ENCODE measurements at places on chromosomes 2 and 18.

DNA sequence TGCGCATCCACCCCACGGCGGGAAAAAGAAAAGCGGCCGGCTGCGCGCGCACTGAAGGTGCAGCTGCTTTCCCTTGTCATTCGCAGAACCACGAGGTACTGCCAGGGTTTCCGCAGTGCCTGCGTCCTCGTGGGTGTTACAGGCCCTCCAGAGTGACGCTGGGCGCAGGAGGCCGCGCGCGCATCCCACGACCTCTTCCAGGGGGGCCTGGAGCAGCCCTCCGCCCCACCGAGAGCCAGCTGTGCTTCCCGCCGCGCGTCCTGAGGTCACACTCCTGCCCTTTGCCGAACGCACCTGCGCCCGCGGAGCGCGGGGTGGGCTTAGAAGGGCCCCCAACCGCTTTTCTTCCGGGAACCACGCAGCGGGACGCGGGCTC, 378 bp upstream of the IAH1 start:
- no peak for DNase-seq

- no peak for DNase-seq
These were observed 11.8 kb downstream of the CNDP2 start for GRCh38 chr18:74507927-74508326.

DNA sequence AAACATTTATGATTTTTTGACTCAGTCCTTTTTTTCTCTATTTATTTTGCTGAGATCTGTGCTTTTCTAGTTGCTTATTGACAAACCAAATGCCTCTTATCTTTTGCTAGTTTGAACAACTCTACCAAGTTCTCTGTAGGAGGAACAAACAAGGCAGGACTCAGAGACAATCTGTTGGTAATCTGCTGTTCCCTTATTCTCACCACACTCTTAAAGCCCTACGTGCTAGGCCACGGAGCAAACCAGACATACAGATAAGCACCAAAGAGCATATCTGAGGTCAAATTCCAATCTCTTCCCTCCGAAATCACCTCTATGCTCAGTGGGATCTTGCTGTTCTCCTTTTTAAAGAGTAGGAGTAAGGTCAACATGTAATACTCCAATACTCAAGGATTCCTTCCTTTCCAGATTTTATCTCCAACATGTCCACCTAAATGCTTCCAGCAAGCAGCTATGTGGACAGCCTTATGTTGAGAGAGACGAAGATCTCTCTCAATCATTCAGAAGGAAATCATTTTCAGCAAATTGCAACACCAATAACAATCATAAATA, 18.4 kb downstream of the FN1 start:
- no peak for DNase-seq

DNA sequence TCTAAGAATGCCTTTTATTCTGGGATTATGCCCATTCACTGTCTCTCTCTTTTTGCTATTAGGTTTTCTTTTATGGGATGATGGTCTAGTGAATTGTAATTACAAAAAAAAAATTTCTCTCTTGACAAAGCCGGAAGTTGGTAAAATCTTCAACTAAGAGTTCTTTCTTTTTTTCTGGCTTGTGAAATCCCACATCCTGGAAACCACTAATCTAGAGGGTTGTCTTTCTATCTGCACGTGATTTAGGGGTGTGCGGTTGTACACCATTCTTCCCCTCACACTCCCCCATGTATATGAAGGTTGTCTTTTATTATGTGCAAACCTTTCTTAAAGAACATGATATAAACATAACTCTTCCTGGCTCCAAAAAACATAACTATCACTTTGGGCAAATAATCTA, 52.0 kb downstream of the GATA6 start:
- no peak for DNase-seq

GRCh38 chr2:238476258-238476657, 49.5 kb downstream of the ASB1 start:
- no peak for DNase-seq

GRCh38 chr2:111909079-111909478, 10.7 kb downstream of the MERTK start:
- no peak for DNase-seq

- DNase-seq: no peak
These were observed 142.9 kb upstream of the ZSWIM2 start for GRCh38 chr2:186991766-186992417.

GRCh38 chr2:143856978-143857377, 662.9 kb downstream of the ZEB2 start:
- no peak for DNase-seq

DNA sequence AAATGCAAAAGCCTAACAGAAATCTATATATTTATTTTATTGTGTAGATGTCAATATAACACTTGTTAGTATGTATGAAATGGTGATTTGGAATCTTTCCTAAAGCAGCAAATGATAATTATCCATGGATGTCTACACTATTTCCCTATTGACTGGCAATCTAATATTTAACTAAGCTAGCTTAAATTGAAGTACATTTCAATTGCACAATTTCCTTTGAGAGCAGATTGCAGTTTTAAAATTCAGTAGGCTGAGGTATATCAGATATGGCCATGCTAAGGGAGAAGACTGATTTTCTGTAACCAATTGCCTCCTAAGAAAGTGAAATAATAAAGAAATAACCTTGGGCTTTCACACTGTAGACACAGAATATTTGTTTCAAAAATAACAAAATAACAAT, 90.1 kb upstream of the KCNJ3 start:
- no peak for DNase-seq

DNA sequence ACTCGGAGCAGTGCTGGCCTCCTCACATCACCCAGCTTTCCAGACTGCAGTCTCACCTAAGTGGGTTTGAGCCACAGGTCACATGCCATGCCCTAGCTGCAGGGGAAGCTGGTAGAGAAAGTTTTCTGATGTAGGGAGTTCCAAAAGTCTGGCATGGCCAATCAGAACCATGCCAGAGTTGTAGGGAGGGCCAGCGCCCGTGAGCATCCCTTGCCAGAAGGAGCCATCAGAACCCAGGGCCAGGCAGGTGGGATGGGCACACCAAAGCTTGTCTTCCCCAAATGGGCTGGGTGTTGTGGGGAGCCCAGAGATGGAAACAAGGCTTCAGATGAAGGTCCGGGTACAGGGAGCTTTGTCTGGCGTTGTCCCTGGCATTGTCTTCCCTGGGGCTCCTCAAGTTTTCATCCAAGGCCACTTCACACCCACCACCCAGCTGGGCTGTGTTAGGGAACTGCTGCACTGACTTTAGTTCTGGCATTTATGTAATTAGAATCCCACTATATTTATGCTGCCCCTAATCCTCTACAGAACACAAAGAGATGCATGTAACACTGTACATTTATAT, 247.9 kb downstream of the KLHL29 start:
- DNase-seq: no peak

- no peak for DNase-seq
These were observed 55.9 kb downstream of the ICOS start for GRCh38 chr2:203992509-203992908.

GRCh38 chr2:201148434-201148990, 32.5 kb downstream of the CFLAR start:
- no peak for DNase-seq

- DNase-seq: no peak
These were observed 52.8 kb downstream of the HYCC2 start for GRCh38 chr2:201018636-201019035.

DNA sequence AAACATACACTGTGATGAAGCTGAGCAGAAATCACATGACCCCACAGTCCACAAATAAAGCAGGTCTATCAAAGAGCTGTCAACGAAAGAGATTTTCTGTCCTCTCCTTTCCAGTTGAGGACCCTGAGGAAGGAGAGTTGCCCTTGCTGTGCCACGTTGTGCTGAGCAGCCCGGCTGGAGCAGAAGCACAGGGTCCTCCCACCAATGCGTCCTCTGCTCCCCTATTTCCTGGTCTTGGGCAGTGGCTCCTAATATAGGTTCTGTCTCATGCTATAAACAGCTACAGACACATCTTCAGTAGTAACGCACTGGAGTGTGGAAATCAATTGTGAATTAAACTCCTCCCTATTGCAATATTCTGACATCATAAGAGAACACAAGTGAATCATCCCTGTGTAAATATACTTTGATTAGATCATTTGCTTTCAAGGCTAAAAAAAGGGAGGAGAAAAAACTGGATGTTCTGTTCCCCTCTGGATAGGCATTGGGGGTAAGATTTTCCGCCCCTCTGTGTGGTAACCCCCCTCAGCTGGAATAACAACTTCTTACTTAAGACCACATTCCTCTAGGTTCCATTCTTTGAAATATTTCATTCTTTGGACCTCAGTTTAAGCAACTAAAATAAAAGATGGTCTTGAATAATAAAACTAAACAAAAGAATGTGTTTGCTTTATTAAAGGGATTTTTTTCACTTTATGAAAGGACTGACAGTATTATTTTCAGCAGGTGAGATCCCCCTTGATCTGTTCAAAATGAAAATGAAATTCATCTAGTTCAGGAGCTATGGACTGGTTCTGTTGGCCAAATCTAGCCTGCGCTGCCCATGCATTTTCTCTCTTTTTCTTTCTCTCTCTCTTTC, 8.3 kb upstream of the RHOB start:
- no peak for DNase-seq

DNA sequence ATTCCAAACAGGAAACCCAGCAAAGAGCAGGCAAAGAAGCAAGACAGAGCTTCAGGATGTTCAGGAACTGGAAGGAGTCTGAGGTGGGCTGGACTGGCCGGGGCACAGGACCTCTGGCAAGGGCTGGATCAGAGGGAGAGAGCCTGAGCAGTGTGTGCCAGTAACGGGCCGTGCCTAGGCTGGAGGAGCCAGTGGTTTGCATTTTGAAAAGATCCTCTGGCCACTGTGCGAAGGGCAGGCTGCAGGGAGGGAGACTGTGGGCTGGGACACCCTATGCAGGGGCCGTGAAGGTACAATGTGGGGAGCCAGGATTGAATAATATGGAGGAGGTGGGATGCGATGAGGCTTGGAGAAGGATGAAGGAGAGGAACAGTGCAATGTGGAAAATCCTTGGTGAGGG, 6.2 kb upstream of the SDC1 start:
- peak; percentile 9 for DNase-seq

- no peak for DNase-seq
These were observed 11.6 kb upstream of the MRPL19 start for GRCh38 chr2:75634945-75635344.

DNA sequence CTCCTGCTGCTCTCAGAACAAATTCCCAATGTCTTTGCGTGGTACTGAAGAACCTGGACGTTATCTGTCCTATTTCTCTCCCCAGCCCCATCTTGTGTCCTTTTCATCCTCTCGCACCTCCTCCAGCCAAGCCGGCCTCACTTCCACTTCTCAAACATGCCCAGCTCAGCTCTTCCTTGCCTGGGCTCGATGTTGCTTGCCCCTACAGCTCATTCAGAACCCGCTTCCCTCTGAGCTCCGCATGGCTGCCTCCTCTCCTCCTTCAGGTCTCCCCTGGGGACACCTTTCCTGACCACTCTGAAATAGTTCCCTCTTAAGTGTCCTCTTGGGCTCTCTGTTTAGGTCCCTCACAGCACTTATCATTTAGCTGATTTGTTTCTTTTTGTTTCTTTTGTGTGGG, 6.7 kb upstream of the SMARCAL1 start:
- DNase-seq: no peak

DNA sequence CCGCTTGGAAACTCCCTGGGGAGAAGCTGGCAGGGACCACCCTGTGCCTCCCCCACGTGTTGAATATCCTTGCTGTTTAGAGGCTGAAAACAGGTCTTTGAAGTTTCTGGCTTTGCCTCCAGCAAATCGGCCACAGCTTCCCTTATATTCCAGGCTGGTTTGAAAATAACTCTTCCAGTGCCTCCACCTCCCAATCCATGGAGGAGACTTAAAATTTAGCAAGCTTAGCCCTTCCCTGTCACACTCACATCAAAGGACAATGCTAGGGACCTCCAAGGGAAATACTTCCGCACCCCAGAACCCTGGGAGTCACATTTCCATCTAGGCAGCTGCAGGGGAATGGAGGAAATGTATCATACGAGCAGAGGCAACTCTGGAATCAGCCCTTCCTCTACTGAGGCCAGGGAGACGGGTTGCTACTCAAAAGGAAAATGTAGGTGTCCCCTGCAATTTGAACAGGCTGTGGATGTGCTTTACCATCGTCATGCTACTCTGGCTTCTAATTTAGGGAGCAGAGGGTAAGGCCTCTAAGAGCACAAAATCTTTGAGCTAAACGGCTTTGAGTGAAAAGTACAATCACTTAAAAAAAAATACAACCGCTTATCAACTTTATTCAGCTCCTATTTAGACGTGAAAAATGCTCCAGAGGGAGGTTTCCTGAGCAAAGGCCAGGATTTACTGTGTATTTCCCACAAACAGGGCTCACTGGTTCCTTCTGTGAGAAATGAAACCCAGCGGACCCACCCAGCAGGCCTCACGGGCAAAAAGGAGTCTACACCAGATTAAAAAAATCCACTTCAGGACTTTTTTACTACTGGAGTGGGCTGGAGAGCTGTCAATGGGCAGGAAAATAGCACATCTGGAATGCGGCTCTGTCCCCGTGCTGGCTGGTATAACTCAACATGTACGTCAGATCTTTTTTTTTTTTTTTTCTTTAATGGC, 49.4 kb upstream of the PKDCC start:
- DNase-seq: no peak

Measured in activated T-cell treated with anti-CD3 and anti-CD28 coated beads, Interleukin-2, amount 50 U/mL, for 24 hours (primary cell).